ENCODE measurements at places on chromosomes 2 and 18.

DNA sequence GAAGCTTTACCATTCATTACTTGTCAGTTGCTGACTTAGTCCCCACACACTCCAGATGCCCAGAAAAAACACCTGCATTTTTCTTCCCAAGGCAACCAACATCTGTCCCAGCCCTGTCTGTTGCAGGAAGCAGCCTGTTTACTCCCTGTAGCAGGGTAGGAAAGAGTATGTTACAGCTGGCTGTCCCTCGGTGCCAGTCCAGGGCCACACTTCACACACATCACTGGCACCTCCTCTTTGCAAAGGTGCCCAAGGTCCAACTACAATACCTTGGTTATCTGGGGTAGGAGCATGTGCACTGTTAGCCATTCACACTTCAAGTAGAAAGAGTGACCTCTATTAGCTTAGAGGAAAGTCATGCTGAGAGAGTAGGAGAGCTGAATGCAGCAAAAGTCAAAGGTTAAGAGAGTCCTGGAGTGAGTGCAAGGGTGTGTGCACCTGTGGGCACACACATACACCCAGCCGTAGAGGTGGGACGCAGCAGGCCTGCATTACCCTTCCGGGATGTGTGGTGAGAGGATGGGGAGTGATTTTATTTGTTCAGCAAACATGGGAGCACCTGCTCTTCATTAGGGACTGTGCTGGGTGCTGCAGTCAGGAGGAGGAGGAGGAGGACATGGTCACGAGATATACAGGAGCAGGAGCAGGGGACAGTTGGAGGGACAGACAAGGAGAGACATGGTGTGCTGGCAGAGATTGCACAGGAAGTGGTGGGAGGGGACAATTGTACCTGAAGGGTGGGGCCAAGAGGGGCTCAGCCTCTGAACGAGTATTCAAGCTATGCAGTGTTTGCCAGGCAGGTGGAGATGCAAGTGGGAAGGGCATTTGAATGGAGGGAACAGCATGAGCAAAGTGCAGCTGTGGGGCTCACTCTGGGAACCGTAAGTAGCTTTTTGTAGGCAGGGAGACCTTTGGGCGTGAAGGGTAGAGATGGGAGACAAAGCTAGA, 69.8 kb downstream of the TSN start:
- no peak for DNase-seq

DNA sequence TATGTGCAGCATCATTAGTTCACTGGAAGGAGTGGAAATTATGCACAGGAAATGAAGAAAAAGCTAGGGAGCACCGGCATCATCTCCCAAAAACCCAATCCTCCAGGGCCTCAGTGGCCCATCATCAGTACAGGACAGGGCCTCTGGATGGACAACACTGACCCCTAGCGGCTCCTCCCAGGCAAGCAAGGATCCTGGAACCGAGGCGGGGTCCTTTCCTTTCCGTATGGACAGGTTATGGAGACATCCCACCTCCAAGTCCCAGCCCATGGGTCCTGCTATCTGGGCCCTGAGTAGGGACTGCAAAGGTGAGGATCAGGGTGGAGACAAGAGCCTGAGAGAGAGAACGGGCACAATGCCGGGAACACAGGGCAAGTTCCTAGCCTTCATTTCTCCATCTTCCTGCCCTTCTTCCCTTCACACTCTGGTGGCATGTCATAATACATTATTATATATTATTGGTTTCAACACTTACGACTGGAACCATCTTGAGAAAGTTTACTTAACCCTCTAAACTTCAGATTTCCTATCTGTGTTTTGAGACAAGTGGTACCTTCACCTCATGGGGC, 68.2 kb downstream of the ZNF516 start:
- no peak for DNase-seq

DNA sequence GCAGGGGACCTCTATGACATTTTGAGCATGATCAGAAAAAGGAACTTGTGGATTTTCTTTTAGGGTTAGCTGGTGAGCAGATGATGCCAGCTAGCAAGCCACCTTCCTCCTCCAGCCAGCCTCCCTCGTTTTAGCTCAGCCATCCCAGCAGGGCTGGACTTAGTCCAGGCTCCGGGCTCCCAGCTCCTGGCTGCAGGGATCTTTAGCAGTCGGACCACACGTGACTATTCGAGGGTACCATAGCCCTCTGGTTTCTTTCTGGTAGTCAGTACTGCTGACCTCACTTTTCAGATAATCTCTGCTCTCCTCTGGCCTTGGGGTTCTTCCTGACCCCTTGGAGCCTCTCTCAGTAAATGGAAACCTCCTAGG, 31.8 kb downstream of the NCK2 start:
- no peak for DNase-seq

- no peak for DNase-seq
Observed at GRCh38 chr2:65473045-65473444, 40.6 kb upstream of the SPRED2 start.

GRCh38 chr2:226474131-226474530, 325.5 kb downstream of the IRS1 start:
- no peak for DNase-seq

DNA sequence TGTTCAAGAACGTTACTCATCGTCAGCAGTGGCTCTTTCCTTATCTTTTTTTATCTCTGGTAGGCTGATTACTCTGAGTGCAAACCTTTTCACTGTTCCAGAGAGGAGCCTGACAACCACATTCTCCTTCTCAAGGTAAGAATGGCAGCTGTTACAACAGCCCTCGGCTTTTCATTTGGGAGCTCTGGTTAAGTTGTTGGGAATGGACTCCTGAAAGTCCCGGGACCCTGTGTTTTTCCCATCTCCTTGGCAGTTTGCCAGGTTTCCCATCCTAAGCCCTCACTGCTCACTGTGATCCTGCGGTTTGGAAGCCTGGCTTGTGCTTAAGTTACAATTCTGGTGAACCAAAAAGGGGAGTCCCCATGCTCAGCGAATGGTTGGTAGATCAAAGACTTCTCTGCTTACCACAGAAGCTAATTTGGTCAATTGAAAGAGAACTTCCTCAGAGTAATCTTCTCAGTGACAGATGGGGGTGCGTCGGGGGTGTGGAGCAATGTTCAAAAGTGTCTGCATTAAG, 122.3 kb downstream of the LYPD6B start:
- DNase-seq: no peak

DNA sequence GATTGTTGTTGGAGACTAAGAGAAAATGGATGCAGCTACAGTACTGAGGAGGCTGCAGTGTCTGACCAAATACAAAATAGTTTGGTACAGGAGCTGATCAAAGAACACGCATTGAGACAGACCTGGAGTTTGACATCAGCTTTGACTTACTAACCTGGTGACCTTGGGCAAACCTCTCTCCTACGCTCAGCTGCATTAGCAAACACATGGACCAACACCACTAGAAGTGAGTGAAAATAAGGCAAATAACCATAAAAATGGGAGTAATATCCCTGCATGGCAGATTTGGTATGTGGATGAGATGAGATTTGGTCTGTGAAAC, 126.5 kb downstream of the LPIN1 start:
- no peak for DNase-seq

GRCh38 chr2:159744363-159744762, 32.1 kb downstream of the MARCHF7 start:
- DNase-seq: no peak

DNA sequence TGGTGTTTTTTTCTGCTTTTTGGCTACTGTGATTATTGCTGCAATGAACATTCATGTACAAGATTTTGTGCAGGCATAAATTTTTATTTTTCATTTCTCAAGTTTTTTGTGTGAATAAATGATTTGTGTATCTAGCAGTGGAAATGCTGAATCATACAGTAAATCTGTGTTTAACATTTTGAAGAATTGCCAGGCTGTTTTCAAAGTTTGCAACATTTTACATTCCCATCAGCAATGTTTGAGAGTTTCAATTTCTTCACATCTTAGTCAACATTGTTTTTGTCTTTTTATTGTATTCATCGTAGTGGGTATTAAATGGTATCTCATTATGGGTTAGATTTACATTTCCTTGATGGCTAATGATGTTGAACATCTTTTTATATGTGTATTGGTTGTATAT, 98.8 kb upstream of the RBMS1 start:
- no peak for DNase-seq

GRCh38 chr2:64594226-64594989, 59.3 kb downstream of the SERTAD2 start:
- DNase-seq: no peak

GRCh38 chr2:223626716-223627115, 24.6 kb upstream of the SCG2 start:
- no peak for DNase-seq

- no peak for DNase-seq
Observed at GRCh38 chr2:98703738-98704137, 27.2 kb downstream of the MGAT4A start.

- no peak for DNase-seq
Observed at GRCh38 chr2:13034861-13035260, 318.1 kb downstream of the TRIB2 start.

- DNase-seq: no peak
Observed at GRCh38 chr18:70373042-70373519, 84.2 kb downstream of the SOCS6 start.

DNA sequence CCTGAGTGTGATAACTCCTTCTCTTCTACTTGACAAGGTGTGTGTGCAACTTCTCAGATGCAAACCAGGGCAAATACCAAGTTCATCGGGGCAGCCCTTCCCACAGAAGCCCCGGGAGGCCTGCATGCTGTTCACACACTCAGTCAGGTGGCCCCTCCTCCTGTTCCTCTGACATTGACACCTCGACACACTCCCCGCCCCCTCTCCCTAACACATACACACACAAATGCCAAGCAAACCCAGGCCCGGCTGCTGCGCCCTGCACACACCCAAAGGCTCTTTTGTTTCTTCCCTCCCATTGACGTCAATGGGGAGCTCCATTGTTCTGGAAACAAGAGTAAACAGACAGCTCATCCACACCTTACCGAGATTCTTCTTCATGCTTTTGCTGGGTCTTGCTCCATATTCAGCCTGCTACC, 1.7 kb upstream of the PER2 start:
- peak; percentile 34 for DNase-seq
